ENCODE measurements at places on chromosomes 13 and 19.

DNA sequence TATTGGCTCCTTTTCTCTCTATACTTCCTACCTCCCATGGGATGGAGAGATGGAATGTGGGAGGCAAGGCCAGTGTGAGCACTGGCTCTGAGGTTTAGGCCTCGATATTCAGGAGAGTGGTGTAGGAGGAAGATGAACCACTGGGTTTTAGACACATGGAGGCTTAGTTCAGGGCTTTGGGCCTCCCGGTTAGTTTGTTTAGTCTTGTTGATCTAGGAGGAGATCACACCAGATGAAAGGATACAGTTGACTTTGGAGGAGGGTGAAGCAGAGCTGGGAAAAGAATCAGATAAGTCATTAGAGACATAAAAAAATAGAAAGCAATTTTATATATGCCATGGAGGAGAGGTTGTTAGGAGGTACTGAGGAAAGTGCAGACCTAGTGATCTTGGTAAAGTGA lies 30.9 kb downstream of the RNASEH2B start:
- DNase-seq, result no peak

GRCh38 chr13:39892721-39893685 lies 237.5 kb downstream of the COG6 start:
- DNase-seq, result peak; percentile 0

DNA sequence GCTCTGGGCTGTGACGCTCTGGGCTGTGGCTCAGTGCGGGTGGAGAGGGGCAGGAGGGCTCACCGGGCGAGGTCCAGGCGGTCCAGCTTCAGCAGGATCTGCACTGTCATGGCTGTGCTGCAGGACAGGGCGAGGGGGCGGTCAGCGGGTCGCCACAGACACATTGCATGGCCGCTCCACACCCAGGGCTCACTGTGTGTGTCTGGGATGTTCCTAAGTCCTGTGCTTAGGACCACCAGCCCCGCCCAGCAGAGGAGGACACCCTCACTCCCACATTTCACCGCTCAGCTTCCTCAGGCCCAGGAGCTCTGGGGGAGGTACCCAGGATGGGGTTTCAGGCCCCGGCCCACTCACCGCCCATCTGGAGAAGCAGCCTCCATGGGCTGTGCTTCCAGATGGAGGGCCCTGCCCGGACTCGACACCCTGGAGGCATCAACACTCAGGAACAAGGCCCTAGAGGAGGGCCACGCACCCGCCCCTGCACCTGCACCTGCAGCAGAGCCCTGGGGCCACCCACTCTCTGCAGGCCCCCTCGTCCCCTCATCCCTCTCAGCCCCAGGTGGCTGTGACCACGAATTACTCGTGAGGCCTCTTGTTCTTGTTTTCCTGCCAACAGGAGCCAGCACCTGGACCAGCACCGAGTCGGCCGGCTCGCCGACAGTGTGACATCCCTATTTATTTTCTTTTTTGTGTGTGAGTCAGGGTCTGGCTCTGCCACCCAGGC lies 9.7 kb upstream of the CERS1 start:
- DNase-seq, result no peak

- DNase-seq, result no peak
Observed at GRCh38 chr13:42113478-42113877, 65.0 kb downstream of the DGKH start.

GRCh38 chr19:8505680-8506401 lies 3.4 kb upstream of the PRAM1 start:
- peak; percentile 67 for DNase-seq

Measured in activated T-cell treated with anti-CD3 and anti-CD28 coated beads for 4 hours (primary cell).